ENCODE measurements at places on chromosomes 2 and 18.
A peak's percentile ranks its signal among the peaks of the same experiment; 100 is the strongest.

GRCh38 chr2:25274868-25275574 lies 66.7 kb downstream of the DNMT3A start:
- no peak for DNase-seq

DNA sequence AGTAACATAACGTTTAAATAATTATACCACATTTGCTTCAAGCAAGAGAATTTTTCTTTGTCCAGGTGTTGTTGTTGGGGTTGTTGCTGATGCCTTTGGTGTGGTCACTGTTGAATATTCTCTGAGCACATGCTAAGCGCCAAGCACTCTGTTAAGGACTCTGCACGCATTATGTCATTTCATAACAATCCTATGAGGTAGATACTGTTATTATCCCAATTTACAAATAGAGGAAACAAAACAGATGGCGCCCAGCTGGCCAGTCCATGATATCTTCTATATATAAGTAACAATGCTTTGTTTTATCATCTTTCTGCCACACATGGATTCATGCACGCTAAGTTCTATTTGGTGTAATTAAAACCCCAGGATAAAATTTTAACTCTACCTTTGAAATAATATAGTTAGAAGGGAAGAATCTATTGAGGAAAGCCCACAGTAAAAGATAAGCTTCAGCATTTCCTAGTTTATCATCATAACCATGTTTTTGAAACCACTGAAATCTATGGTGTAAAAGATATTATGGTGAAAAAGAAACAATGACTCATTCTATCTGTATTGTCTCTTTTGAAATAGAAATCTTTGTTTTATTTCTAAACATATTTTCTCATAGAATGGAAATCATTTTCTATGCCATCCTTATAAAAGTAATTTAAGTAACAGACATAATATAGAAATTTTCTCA lies 199.7 kb downstream of the PID1 start:
- peak; percentile 77 for DNase-seq

GRCh38 chr2:127565261-127566138 lies 30.0 kb downstream of the MYO7B start:
- DNase-seq = no peak

- DNase-seq = no peak
Observed at GRCh38 chr2:74020702-74021406, 36.1 kb downstream of the TET3 start.

DNA sequence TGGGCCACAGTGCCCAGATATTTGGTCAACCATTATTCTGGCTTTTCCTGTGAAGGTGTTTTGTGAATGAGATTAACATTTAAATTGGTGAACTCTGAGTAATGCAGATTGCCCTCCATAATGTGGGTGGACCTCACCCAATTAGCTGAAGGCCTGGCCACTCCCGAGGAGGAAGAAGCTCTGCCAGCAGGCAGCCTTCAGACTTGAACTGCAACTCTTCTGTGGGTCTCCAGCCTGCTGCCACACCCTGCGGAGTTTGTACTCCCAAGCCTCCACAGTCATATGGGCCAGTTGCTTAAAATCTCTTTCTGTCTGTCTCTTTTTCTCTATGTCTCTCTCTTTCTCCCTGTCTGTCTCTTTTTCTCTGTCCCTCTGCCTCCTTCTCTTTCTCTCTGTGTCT lies 262.7 kb downstream of the MYCN start:
- DNase-seq = no peak

GRCh38 chr2:79530443-79530842 lies 17.6 kb downstream of the CTNNA2 start:
- peak; percentile 1 for DNase-seq

DNA sequence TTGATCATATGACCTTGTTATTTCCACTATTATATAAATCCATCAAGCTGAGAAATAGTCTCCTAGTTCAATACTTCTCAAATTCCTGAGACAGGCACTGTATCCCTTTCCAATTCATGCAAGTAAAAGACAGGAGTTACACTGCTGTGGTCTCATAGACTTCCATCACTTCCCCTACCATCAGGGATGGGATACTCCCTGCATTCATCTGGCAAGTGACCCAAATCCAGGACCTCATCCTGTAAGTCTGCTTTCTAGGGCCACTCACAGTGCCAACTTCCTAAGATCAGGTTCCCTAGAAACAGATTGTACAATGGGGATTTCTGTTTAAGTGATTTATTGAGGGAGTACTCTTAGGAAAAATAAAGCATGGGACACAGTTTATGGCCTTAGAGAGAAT lies 424.0 kb upstream of the CDH7 start:
- DNase-seq = no peak

- DNase-seq = no peak
Observed at GRCh38 chr2:195407783-195408182, 249.2 kb upstream of the SLC39A10 start.

GRCh38 chr2:127256866-127257265 lies 36.8 kb upstream of the CYP27C1 start:
- DNase-seq = no peak

GRCh38 chr2:221502270-221503010 lies 69.7 kb downstream of the EPHA4 start:
- DNase-seq = no peak

DNA sequence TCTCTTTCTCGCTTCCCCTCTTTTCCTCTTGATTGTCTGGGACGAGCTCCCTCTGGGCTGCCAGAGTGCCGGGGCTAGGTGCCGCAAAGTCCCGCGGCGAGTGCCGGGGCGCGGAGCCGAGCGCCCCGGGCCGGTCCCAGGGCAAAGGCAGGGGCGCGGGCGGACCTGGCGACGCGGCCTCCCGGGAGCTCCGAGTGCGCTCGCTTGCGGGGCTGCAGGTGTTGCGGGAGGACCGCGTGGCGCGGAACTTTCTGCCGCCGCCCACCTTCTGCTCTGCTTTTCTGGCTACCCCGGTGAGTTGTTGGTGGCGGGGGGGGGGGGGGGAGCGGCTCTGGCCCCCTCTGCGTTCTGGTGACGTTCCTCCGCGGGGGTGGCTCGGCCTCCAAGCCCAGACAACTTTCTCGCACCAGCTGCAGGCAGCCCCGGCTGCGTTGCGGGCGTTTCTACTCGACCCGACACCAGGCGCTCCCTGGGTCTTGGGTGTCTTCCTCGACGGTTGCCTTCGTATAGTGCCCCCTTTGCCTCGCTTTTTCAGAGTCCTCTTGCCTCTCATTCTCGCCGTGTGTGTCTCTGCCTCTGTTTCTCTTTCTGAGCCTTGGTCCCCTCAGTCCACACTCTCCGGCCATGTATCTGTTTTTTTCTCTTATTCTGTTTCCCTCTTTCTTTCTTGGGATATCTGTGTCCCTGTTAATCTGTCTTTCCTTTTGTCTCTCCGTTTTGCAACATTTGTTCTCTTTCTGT lies 759 bp downstream of the GALNT13 start:
- peak; percentile 1 for DNase-seq

DNA sequence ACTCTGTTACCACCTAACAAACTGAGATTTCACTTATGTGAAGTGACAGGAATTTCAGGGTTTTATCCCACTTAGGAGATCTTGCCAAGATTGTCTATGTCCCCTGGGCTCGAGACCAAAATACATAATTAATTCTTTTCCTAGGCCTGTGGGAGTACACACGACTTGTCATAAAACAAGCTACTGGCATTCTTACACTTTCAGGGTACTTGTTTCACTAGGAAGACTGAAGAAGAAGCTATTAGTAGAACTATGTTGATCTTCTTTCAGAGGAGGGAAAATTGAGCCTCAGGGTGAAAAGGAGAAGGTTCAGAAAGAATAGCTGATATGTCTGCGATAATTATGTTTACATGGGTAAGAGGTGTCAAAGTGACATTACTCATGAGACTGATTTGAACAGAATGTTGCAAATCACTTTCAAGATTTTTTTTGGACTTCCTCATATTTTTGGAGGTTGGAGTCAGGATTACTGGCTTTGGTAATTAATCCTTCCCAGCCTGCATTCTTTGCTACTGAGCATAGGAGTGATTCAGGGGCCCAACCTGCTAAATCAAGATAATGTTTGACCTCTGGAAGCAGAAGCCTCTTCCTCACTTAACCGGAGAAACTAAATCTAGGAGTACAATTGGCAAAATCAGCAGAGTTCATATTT lies 240.0 kb upstream of the NT5C1B start:
- no peak for DNase-seq

- DNase-seq = no peak
Observed at GRCh38 chr2:183389546-183390080, 265.4 kb downstream of the NUP35 start.

GRCh38 chr2:215787025-215787424 lies 226.3 kb downstream of the MREG start:
- DNase-seq = no peak

GRCh38 chr2:57180042-57180567 lies 866.5 kb upstream of the VRK2 start:
- DNase-seq = no peak

GRCh38 chr2:158973116-158973956 lies 4.9 kb downstream of the TANC1 start:
- peak; percentile 40 for DNase-seq

DNA sequence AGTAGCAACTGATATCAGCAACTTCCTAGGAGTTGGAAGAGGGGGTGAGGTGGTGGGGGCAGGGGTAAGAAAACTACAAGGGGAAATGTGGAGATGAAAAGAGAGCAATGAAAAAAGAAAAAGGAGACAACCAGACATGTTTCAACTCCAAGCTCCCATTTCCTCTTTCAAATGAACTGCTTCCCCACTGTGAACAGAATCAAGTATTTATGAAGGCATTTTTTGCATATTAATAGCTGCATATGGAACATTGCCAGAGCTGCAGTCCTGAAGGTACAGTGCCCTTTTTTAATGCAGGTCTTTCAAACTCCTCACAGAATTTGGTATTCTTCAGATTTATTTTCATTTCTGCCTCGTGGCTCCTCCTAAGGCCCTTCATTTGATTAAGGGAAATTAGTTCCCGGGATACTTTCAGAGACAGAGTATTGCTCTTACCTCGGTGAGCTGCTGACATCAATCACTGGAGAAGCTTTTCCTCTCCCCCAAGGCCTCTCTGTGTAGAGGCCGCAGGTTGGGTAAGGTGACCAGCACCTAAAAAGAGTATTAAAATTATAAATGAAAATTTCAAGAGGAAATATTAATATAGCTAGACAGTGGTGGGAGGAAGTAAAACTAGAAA lies 68.4 kb downstream of the KIAA2012 start:
- DNase-seq = no peak
